Left cardiac atrium (tissue), 4 donors: ENCODE measurements at places on chromosomes 6 and 20.

GRCh38 chr6:164690241-164690640 is 619.2 kb downstream of the C6orf118 start:
- DNase-seq, result no peak

DNA sequence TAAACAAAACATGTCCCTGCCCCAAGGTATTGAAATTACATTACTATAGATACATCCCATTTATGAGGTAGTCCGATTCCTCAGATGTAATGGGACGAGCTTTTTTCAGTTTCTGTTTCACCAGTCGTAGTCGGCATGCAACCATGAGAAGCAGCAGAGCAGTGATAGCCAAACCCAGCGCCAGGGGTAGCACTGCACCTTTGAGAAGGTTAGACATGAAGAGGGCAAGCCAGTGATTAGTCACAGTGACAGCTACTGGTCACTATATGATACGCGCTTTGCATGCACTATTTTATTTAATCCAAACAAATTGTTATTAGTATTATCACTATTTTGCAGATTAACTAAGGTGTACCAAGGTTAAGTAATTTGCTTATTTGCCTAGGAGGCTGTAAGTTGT is 43.7 kb downstream of the LRP11 start:
- DNase-seq, result no peak

GRCh38 chr6:2576499-2576898 is 174.2 kb downstream of the MYLK4 start:
- no peak for DNase-seq

GRCh38 chr20:38728911-38729642 is 4.8 kb downstream of the SLC32A1 start:
- DNase-seq, result no peak

DNA sequence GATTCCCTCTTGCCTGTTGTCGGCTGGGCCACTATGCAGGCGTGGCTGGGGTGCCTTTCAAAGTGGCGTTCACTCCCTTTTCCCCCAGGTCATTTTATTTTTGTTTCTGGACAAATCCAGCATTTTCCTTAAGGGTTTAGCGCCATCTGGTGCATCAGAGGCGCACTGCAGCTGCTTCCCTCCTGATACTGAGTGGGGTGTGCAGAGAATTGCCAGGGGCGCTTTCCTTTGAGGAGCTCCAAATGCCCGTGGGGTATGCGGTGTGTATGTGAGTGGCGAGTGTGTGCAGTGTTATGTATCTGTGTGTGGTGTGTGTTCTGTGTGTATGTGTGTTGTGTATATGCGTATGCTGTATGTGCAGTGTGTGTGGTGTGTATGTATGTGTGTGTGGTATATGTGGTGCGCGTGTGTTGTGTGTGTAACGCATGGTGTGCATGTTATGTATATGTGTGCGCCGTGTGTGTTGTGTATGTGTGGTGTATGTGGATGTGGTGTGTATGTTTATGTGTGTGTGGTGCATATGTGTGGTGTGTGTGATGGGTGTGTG is 100.1 kb upstream of the AGPAT4 start:
- DNase-seq, result peak; percentile 64

- no peak for DNase-seq
These were observed 72.8 kb downstream of the TTLL2 start for GRCh38 chr6:167397712-167398111.

- no peak for DNase-seq
These were observed 31.8 kb upstream of the NT5E start for GRCh38 chr6:85418059-85418458.

DNA sequence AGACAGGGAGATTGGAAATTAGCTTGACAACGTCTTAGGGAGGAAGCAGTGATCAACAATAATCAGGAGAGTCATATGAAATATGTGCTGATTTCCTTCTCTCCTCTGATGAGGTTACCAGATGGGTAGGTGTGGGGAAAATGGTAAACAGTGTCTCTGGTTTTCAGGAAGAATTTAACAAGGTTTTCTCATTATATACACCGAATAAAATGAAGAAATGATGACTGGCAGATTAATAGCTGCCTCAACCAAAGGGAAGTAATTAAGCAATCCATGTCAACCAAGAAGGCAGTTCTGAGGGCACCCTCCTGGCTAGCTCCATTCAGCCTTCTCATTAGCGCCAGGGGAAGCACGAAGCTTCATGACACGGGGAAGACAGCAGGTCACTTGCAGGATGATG is 12.7 kb upstream of the RAMACL start:
- DNase-seq, result no peak

DNA sequence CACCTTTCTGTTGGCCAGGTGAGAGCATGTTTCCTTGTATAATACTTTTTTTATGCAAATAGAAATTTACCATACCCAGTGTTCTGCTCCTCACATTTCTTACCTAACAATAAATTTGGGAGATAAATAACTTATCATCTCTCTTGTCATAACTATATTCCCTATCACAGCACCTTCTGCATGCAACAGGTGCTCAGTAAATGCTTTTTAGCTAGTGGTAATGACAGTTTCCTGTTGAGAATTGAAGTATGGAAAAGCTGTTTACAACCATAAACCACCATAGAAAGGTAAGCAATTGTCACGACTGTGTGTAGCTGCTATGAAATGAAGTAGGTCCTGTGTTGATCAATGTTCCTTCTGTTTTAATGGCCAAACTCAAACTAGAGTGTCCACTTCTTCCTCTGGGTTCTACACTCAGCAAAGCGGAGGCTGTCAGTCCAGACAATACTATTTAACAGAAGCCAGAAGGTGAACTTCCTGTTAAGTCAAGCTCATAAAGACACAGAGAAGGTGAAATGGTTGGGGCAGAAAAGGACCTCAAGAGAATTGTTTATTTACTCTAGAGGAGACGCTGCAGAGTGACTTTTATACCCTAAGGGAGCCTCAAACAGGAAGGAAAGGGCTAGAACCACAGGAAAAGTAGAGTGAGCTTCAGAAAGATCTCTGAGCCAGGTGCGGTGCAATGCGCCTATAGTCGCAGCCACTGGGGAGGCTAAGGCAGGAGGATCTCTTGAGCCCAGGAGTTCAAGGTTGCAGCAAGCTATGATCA is 84.0 kb upstream of the SLC22A16 start:
- no peak for DNase-seq

DNA sequence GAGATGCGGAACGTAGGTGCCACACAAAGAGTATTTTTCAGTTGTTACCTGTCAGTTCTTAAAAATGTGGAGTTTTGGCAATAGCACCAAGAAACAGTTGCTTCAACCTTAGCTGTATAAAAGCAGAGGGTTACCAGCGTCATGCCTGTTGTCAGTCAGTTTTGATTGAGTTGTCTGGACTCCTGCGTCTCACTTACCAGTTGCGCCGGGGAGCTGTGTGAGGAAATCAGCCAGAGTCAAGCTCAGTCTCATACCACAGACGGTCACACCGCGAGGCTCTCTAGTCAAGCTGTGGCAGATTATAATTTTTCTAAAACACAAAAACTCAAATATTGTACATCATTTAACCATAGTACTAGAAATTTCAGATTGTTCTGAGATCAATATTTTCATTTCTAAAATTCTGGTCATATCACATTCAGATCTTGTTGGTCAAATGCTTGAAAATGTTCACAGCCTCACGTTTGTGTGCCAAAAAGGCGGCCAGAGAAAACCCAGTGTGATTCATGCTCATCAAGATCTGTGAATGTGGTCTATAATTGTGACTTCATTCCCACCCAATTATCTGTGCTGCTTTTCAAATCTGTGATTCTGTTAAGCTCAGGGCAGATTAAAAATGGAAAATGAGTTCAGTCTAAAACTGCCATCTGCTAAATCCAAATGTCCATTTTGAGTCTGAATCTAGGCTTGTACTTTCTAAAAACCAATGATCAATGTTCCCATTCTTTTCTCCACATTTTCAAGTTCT is 37.5 kb downstream of the SASH1 start:
- DNase-seq, result no peak

- DNase-seq, result no peak
These were observed 815.8 kb downstream of the MAFB start for GRCh38 chr20:39873286-39873685.

- no peak for DNase-seq
These were observed 63.5 kb upstream of the E2F3 start for GRCh38 chr6:20338156-20338555.

- no peak for DNase-seq
These were observed 20.5 kb downstream of the GMDS start for GRCh38 chr6:2224847-2225382.

DNA sequence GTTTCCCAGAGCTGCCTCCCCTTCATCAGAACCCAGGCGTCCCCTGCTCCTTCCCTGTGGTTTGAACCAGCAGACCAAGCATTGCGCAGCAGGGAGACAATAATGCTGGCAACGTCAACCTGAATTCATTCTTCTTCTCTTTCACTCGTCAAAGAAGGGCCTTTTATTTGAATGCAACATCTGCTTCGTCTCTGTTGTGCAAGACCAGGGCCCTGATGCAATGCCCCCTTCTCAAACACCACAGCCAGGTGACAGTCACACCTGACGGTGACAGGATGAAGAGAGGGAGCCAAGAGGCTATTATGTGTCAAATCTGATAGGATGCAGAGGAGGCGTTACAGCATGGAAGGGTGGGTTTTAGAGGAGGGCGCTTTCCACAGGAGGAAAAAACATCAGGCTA is 8.0 kb downstream of the INSM1 start:
- DNase-seq, result no peak
